ENCODE measurements at places on chromosomes 7 and 10.
A peak's percentile ranks its signal among the peaks of the same experiment; 100 is the strongest.

GRCh38 chr10:42734536-42734935, 48.1 kb upstream of the BMS1 start:
- DNase-seq = no peak

- DNase-seq = no peak
These were observed 96.5 kb downstream of the ZMIZ1 start for GRCh38 chr10:79165070-79165778.

DNA sequence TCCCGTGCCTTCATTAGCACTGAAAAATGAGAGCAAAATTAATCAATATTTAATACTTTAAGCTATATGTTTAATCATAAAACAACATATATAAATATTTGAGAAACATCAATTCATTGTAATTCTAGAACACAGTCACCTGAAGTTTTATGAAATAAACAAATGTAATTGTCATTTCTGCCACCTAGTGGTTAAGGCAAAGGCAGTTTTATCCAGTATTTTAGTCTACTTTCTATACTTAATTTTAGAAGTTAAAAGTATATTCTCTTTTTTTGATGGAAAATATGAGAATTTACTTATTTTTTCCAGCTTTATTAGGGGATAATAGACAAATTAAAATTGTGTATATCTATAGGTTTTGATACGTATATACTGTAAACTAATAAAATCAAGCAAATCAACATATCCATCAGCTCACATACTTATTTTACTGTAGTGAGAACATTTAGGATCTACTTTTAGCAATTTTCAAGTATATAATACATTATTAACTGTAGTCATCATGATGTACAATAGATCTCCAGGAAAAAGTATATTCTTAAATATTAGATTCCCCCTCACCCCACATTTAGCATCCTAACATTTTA, 16.9 kb downstream of the PCGF6 start:
- DNase-seq = no peak

DNA sequence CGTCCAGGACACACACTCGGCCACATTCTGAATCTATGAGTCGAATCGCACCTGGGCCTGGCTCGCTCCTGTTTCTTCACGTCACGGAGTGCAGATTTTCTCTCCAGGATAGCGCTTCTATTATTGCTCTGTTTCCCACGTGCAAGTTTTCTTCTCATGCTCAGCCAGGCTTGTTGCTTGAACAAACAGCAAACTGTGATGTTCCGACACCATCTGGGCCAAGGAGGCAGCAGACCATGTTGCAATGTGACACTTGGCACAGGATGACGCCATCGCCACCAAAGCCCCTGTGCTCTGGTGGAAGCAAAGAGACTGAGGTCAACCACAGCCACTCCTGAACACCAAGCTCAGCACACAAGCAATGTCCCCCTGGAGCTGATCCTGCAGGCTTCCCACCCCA, 507.1 kb upstream of the ADARB2 start:
- no peak for DNase-seq

DNA sequence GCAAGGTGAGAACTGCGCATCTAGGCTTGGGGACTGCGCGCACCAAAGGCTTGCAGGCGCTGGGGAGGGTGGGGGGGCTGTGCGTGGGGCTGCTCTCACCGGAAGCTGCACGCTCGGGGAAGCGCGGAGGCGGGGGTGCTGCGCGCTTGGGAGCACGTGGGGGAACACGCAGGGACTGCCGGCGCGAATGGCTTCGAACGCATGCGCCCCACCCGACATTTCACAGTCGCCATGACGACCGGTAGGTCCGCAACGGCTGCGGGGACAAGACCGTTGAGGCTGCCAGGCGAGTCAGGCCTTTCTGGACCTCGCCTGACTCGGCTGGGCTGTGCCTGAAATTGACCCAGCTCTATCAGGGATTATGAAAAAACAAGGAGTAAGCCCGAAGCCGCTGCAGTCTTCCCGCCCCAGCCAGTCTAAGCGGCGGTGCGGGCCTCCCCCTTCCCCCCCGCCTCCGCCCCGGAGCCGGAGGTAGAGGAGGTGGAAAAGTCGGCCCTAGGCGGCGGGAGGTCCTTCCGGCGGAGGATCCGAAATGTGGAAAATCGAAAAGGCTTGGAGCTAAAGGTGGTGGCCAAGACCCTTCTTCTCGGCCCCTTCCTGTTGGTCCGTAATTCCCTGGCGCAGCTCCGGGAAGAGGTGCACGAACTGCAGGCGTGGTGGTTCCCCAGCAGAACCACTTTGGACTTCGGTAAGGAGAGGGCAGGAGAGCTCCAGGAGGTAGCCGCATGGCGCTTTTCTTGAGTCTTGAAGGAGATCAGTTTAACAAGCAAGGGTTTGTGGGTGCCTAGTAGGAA, 34.9 kb upstream of the STEAP1 start:
- DNase-seq = no peak

DNA sequence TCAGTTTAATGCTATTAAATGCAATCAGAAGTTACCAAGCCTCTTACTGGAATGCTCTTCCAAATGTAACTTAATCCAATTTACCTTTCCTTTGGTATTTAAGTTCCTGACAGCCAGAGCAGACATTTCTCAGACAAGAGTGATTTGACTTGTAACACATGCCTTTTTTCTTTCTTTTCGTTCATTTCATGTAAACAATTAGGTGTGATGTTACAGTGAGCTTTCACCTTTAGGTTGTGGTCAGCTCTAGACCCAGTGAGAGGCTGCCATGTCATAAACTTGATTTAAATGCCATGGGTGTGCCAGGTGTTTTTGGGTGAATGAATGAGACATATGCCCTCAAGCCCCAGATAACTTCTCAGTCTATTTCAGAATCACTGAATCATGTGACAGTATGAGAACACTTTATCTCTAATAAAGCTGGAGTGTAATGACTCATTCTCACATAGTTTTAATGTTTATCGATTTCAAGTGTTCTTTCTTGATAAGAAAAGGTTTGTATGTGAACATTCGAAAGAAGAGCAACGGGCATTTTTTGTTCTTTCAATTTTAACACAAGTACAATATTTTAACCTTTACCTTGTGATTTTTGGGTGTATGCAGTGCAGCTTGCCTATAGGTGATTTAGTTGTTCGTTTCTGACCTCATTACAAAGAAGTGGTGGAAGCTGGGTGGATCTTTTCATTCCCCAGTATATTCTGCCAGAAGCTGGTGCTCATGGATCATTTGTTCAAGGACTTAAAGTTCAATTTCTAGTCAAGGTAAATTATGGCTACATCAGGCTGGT, 61.5 kb downstream of the CHN2 start:
- no peak for DNase-seq

GRCh38 chr7:47331179-47331565, 250.7 kb downstream of the TNS3 start:
- no peak for DNase-seq

- no peak for DNase-seq
These were observed 100.5 kb upstream of the SDK1 start for GRCh38 chr7:3200504-3200903.

GRCh38 chr10:14936584-14936983, 17.3 kb downstream of the DCLRE1C start:
- no peak for DNase-seq

DNA sequence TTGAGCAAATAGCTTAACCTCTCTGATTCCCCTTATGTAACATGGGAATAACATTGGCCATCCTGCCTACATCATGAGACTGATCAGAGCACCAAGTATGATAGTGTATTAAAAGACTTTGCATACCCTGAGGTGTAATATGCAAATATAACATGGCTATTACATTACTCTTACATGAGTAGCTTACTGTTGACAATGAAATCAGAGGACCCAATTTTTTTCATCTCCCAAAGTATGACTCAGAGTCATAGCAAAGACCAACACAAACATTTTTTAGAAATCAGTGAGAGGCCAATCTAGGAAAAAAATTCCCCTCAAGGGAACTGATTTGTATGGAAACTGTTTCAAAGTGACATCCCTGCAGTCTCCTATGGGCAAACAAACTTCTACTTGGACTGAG, 47.0 kb upstream of the TMEM140 start:
- no peak for DNase-seq

DNA sequence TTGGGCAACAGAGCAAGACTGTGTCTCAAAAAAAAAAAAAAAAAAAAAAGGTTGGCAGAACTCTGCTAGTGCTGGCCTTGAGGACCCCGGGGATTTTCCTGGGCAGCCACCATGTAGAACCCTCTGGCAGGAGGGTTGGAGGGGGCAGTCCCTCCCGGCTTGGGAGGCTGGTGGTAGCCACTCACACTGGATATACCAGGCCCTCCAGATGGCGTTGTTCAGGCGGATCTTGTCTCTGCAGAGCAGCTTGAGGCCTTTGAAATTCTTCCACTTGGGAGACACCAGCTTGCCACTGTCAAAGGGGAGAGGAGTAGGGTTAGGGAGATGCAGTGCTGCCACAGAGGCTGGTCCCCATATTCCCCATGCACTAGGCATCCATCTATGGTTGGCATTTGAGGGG, 8.4 kb downstream of the MLXIPL start:
- DNase-seq = no peak

GRCh38 chr7:23343806-23344475, 44.8 kb downstream of the MALSU1 start:
- DNase-seq = no peak

DNA sequence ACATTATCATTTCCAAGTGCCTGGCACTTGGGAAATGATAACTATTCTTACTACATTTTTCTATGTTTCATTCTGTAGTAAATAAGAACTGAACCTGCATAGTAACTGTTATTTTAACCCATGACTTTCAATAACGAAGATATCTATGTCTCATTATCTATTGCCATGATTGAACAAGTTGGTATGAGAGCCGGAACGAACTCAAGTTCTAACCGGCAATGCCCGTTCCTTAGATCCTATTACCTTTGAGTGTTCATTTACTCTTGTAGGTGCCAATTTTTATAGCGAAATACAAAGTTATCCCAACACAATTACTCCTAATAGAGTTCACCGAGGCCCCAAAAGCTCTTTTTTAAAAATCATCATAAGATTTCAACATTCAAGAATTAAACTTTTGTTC, 885 bp upstream of the MET start:
- no peak for DNase-seq

GRCh38 chr10:34780818-34781380, 34.2 kb downstream of the PARD3 start:
- DNase-seq = peak; percentile 16

GRCh38 chr10:24168258-24169170, 40.4 kb upstream of the KIAA1217 start:
- no peak for DNase-seq

DNA sequence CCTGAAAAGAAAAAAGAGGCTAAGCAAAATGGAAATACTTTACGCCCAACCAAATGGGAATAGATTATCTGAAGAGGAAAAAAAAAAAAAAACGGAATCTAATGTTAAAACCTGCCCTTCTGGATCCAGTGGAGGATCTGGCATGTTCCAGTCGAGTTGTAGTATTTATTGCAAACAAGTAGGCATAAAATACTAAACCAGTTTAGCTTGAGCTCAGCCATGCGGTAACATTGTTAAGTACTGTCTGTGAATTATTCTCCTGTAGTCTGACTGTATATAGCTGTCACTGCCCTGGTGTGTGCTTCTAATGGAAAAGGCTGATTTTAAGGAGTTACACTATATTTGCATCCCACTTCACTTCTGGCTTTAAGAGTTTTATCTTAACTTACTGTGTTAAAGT, 40.3 kb downstream of the CELF2 start:
- no peak for DNase-seq

- DNase-seq = no peak
These were observed 162.0 kb upstream of the PLXNA4 start for GRCh38 chr7:132738254-132738653.

- no peak for DNase-seq
These were observed 131.7 kb downstream of the DNAJB6 start for GRCh38 chr7:157468221-157469111.

DNA sequence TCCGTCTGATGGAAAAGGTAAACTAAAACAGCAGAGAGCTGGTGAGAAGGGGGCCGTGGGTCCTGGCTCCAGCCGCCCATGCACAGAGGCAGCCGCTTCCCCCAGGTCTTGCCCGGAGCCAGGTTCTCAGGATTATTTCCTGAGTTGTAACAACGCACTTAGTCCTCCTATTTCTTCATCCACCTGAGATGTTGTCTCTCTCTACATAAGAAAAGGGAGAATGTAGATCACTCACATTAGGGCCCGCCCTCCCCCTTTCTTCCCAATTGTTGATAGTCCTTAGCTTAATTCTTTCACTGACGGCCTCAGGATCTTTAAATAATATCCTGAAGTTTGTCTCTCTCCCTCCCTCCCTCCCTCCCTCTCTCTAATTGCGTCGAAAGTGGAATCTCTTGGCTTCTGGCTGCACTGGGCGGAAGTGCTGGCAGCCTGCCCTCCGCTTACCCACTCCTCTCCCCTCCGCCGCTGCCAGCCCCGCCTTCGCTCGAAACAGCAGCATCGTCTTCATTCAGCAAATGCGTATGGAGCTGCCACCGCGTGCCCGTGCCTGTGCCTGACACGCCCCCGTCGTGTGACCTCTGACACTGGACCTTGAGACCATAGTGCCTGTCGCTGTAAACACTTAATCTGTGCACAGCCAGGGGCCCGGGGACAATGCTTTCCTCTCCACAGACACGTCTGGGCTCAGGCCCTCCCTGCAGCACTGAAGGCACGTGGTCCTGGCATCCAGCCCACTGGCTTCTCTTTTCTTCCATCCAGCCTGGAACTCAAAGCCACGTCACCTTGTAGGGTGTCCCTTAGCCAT, 174.5 kb upstream of the PPP2R2D start:
- DNase-seq = peak; percentile 66

- DNase-seq = no peak
These were observed 7.0 kb upstream of the DYNC2I1 start for GRCh38 chr7:158849442-158849767.

GRCh38 chr7:118711688-118712087, 487.2 kb downstream of the ANKRD7 start:
- DNase-seq = no peak

- DNase-seq = no peak
These were observed 17.9 kb downstream of the CLRN3 start for GRCh38 chr10:127874671-127875448.

DNA sequence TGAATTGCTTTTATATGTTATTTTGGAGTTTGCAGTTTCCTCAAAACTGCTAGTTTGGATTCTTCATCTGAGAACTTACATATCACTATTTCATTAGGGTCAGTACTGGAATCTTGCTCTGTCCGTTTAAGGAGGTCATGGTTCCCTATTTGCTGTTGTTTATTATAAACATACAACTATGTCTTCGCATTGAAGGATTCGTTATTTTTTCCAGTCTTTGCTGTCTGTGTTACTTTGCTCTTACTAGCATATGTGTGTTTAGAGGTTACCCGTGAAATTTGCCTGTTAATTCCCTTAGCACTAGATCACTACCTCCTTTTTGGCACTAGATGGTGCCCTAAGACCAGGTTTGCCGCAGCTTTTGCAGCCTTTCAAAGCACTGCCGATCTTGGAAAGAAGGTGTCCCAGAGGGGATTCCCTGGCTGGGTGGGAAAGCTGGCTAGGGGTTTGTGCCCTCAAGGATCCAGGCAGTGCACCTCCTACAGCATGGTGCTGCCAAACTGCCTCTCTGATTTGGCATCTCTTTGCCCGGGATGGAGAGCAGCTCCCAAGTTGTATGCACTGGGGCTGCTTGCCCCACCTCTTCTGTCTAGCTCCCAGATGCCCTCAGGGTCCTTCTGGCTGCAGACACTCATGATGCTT, 103.1 kb upstream of the APBB1IP start:
- DNase-seq = no peak

DNA sequence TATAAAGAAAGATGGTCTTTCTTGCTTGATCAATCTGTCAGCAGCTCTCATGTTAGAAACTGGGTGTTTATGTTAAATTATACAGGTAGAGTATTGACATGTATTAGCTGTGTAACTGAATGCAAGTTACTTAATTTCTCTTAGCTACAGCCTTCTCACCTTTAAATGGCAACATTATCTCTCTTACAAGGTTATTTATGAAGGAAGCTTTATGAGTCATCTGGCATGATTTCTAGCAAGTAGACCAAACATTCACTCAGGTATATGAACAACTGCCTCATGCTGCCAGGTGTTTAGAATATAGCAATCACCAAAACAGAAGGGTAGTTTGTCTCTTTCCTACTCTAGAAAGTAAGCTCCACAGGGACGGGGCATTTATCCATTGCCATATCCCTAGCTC, 8.5 kb downstream of the ARL4A start:
- DNase-seq = no peak

Measured in NCI-H510A (cell line).